Activated T-helper 1 cell treated with Interleukin-2 at 50 U/mL for 16 hours (primary cell): ENCODE measurements at places on chromosomes 6 and 20.

- DNase-seq, result no peak
Measured at GRCh38 chr6:4336084-4336483, 200.7 kb upstream of the ECI2 start.

GRCh38 chr6:9503111-9503761 is 911.6 kb downstream of the TFAP2A start:
- DNase-seq, result no peak

GRCh38 chr6:32610682-32611296 is 21.1 kb upstream of the HLA-DRB1 start:
- no peak for DNase-seq

DNA sequence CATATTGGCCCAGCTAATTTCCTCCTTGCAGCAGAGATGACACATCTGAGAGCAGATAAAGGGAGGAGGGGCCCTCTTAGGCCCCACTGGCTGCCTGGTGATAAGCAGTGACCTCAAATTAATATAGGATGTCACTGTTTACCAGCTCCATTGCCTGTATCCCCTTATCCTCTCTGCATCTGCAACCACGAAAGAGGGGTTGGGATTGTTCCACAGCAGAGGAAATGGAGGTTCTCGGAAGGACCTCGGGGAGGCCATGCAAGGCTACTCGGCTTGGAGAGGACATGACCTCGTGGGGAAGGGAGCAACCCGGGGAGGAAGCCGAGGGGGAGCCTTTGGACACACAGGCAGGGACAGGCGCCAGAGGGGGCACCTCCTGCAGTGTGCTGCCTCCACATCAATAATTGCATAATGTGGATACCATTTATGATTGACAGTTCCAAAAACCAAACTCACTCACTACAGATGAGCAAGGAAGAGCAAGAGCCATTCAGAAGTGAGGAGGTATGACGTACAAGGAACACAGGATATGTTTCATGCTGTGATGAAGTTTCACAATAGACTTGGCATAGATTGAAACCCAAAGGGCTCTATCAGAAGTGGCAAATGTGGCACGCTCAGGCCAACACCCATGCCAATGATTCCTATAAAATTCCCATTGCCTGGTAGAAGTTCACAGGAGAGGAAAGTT is 177.2 kb upstream of the RNF24 start:
- DNase-seq, result no peak

GRCh38 chr6:137227871-137228302 is 8.7 kb upstream of the IFNGR1 start:
- DNase-seq, result no peak

DNA sequence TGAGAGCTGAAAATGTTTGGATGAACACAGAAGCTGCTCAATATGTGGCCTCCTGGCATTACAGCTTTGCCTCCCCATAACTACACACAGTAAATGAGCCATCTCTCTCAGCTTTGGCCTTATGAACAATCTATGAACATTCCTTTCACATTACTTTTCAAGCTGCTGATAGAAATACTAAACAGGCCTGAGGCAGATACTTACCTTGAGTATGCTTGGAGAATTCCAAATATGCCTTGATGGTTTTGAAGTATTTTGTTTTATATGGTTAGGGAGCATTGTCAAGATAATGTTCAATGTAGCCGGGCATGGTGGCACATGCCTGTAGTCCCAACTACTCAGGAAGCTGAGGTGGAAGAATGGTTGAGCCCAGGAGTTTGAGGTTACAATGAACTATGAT is 104.5 kb downstream of the CD24 start:
- DNase-seq, result no peak

DNA sequence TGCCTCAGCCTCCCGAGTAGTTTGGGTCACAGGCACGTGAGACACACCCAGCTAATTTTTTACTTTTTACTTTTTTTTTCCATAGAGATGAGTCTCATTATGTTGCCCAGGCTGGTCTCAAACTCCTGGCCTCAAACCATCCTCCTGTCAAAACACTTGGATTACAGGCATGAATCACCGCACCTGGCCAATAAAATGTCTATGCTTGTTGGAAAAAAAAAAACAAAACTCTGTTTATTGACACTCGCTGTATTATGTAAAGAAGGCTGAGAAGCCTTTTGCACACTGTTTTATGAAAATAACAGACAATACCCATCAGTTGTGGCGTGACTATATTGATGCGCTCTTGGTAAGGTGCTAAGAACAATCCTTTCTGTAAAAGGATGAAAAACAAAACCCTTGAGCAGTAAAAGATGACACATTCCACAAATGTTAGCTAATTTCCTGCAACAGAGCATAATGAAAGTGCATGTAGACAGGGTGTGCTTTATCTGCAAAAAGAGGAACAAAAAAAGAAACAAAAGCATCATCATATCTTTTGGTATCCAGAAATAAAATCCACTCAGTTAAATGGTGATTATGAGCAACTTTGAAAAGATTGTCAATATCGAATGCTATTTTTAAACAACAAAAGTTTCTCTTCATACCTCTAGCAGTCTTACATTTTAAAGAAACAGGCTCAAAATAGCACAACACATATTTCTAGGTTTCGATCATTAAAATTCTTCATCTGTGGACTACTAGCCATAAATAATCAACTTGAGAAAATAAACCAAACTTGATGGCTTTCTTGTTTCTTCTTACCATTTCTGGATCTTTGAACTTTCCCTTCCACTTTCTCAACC is 108.3 kb upstream of the PHACTR1 start:
- no peak for DNase-seq

DNA sequence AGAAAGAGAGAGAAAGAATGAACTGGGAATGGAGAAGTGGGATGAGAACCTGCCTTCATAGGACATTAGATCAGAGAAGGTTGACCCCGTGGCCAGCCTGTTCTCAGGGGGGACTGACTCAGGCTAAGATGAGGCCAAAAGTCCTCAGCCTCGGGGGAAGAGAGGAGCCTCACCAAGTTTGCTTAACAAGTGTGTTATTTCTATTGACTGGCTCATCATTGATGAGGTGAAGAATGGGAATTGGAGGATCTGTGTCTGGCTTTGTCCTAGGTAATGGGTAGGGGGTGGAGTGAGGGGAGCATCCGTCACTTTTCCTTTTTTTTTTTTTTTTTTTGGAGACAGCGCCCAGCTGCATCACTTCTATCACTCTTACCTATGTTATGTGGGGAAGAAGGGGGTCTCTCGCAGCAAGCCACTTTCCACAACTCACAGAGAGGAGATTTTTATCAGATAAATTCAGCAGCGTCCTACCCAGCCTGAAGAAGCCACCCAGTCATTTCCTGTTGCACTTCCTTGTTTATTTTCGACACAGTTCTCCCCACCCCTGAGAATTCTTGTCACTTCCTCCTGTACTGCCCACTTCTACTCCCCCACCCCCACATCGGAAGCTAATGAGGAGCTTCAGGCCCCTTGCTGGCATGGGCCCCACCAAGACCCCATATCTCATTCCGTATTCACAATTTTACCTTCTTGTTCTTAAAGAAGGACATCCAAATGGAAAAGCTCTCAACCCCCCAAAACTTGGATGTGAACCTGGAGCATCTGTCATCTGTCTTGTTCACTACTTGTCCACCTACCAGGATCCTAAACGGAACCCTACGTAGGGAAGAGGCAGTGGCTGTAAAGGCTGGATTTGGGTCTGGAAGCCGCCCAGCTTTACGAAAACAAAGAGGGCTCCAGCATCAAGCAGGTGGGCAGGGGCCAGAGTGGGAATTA is 2.8 kb upstream of the RNASET2 start:
- no peak for DNase-seq

DNA sequence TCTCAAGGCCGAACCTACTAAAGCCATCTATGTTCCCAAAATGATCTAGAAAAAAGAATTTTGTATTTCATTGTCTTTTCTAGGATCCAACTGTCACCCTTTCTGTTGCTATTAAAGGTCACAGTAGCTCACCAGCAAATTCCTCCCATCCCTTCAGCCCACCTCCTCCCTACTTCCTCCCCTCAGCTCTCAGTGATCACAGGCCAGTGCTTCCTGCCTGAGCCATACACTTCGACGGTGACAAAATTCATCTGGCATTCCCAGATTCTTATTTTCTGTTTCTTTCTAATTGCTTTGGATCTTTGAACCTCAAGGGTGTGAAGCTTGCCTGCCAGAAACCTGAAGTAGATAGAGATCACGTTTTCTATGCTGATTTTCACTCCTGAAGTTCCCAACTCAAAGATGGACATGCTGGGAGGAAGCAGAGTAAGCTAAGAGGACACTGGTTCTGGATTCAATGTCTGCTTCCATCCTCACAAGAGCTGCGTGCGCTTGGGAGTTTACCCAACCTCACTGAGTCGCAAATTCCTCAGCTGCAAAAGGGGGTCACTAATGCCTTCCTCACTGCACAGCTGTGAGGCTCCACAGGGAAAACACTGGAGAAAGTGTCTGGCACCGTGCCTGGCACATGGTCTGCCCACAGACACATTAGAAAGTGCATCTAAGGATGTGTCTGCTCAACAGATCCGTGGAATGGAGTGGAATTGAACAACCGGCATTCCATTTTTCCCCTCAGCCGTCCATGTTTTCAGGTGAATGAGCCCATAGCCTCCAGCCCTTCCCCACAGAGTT is 34.5 kb downstream of the MDGA1 start:
- no peak for DNase-seq

DNA sequence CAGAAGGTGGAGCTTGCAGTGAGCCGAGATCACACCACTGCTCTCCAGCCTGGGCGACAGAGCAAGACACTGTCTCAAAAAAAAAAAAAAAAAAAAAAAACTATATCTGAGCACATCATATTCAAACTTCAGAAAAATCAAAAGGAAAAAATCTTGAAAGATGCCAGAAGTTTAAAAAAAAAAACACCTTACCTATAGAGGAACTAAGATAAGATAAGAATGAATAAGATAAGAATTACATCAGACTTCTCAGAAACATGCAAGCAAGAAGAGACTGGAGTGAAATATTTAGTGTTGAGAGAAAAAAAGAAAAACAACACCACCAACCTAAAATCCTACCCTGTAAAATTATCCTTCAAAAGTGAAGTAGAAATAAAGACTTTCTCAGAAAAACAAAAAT is 116.8 kb upstream of the ARID1B start:
- DNase-seq, result no peak

DNA sequence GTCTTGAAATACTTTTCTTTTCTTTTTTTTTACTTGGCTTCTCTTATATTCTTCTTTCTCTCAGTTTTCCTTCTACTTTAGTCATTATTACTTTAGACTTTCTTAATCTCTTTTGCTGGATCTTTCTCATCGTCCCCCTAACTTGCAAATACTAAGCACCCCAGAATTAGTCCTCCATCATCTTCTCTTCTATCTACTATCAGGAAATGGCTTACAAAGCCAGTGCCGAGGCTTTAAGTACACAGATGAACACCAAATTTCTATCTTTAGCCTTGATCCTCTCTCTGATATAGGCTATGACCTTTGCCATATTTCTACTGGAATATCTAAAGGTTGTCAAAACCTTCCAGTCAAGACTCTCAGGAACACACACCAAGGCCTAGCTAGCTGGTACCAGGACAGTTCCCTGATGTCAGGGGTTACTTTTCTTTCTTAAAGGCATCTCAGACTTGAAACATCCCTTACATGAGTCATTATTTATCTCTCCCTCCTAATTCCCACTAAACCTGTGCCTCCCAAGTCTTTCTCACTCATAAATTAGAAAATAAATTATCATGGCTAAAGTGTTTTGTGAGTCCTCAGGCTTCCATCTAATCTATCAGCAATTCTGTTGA is 278.6 kb upstream of the TCF21 start:
- DNase-seq, result no peak

GRCh38 chr20:50541606-50542041 is 31.4 kb downstream of the PTPN1 start:
- DNase-seq, result no peak

- DNase-seq, result no peak
Measured at GRCh38 chr6:52840763-52841585, at the start of gene GSTA5. Gene GSTA5 (minus strand): TSS chr6:52840813.
